Amygdala (tissue), 56 donors: ENCODE measurements at places on chromosomes 13 and 19.

DNA sequence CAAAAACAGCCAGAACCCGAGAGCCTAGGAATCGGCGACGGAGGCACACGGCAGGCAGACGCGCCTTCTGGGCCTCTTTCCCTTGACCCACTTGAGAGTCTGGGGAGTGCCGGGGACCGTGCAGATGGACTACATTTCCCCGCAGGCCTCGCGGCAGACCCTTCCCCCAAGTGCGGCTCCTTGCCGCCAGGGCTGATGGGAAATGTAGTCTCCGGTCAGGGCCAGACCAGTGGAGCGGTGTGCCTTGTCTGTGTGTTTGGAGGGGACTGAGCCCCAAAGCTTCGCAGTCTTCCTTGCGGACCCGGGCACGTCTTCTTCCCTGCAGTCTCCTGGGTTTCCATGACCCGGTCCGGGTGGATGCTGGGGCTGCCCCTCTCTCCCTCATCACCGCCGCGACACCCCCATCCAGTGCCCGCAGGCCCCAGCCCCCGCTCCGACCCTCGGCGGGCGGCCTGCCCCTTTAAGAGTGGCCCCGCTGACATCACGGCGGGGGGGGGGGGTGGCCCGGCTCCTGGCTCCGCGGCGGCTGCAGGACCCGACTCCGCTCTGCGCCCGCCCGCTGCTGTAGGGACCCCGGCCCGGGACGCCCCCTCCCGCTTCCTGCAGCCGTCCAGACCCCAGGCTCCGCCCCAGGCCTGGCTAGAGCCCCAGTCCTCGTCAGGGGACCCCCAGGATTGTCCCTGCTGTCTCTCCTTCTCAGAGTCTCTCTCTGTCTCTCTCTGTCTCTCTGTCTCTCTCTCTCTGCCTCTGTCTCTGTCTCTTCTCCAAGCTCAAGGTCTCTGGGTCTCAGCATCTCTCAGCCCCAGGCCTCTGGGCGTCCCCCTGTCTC, 758 bp upstream of the CACNG7 start:
- peak; percentile 67 for DNase-seq

GRCh38 chr13:71325556-71325955, 541.4 kb downstream of the DACH1 start:
- no peak for DNase-seq

GRCh38 chr13:35162420-35162819, 220.3 kb downstream of the NBEA start:
- no peak for DNase-seq

GRCh38 chr13:51950722-51951121, 60.5 kb downstream of the ATP7B start:
- no peak for DNase-seq

GRCh38 chr19:39097299-39097698, 13.1 kb downstream of the ACP7 start:
- no peak for DNase-seq

DNA sequence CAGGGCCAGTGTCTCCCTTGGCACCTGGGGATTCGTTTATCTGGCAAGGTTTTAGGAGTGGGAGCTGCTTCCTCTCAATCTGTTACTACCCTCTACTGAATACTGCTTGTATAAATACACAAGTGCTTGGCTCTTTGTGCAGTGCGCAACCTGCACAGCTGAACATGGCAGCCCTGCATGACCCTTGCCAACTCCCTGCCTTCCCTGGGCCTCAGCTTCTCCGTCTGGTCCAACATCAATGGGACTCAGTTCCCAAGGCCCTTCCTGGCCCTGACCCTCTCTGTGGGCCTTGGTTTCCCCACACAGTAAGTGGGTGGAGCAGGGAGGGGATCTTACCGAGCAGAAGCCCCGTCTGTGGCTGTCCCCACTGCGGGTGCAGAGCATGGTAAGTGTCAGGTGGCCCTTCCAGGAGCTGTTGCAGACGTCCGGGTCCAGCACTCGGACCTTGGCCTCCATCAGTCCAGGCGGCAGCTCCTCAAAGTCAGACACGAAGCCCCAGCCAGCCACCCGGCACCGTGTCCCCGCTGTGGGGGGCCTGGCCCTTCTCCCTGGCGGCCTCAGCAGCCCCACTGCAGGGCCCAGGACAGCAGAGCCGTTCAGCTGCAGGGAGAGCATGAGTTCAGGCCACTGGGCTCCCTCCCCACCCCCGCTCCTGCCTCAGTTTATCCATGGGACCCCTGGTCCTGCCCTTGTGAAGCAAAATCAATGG, 8.5 kb downstream of the PRSS57 start:
- DNase-seq = no peak

DNA sequence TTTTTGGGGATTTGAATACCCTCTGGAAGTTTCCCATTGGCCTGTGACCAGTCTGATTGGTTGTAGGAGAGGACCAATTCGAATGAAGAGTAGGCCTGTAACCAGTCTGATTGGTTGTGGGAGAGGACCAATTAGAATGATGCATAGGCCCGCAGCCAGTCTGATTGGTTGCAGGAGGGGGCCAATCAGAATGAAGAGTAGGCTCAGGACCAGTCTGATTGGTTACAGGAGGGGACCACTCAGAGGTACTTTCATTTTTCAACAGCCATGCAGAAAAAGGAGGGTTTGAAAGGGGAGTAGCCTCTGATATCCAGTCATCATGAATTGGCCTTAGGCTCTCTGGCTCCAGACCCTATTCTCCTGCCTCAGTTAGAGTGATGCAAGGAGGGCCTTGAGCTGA, 30.4 kb upstream of the SLC1A5 start:
- no peak for DNase-seq

DNA sequence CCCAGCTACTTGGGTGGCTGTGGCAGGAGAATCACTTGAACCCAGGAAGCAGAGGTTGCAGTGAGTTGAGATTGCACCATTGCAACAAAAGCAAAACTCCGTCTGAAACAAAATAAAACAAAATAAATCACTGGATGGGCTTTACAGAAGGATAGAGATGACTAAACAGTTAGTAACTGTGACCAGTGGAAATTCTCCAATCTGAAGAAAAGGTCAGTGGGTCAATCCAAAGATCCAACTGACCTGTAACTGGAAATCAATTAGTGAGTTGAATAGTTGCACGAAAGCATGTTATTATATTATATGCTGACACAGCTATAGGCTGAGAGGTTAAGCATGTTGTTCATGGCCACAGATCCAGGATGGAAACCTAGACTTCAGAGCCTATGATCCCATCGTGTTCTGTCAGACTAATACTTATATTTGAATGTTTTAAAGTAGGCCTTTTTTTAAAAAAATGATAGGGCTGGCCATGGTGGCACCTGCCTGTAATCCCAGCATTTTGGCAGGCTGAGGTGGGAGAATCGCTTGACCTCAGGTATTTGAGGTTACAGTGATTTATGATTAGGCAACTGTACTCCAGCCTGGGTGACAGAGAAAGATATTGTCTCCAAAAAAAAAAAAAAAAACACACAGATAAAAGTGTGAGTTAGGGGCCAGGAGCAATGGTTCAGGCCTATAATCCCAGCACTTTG, 1.4 kb downstream of the ECH1 start:
- DNase-seq = no peak

DNA sequence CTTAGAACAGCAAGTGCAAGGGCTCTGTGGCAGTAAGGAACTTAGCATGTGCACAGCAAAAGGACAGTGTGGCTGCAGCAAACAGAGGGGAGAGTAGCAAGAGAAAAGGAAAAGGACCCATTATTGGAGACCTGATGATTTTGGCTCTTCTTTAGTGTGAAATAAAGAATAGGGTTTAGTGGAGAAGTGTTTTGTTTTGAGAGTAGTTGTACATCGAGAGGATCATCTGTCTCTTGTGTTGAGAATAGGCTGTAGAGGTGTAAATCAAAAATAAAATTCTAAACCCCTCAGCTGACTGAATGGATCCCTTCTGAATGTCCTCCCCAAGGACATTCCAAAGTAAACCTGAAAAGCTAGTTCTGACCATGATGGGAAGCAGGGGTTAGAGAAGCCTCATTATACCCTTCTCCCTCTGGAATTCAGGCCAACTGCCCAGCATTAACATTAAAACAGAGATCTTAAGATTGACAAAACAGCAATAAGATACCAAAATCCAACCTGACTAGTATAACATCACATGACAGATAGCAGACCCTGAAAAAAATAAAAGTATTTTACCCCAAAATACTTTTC, 73.6 kb upstream of the OBI1 start:
- DNase-seq = no peak

GRCh38 chr13:36190771-36191170, 23.6 kb downstream of the SOHLH2 start:
- DNase-seq = no peak

- DNase-seq = no peak
Measured at GRCh38 chr13:27997904-27998522, 9.5 kb upstream of the URAD start.

GRCh38 chr19:16185768-16186123, 536 bp downstream of the FAM32A start:
- DNase-seq = no peak

GRCh38 chr13:103514619-103515018, 448.4 kb upstream of the SLC10A2 start:
- DNase-seq = no peak

DNA sequence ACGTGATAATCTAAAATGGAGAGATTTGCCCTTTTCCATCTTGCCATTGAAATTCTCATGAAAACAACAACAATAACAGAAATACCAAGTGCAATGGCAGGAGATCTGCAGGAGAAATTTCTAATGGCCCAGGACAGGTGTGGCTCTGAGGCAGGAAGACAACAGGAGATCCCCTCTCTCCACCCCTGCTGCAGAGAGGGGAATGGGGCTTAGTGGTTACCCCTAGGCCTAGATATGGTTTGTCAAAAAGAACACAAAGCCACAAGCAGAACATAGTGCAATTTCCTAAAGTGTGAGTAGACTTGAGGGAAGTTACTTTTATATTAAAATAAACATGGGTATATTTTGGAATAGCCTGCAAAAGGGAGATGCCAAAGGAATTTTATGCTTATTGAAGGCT, 369.5 kb downstream of the KCNRG start:
- no peak for DNase-seq

- no peak for DNase-seq
Measured at GRCh38 chr13:50617134-50617721, 226.3 kb downstream of the DLEU7 start.

DNA sequence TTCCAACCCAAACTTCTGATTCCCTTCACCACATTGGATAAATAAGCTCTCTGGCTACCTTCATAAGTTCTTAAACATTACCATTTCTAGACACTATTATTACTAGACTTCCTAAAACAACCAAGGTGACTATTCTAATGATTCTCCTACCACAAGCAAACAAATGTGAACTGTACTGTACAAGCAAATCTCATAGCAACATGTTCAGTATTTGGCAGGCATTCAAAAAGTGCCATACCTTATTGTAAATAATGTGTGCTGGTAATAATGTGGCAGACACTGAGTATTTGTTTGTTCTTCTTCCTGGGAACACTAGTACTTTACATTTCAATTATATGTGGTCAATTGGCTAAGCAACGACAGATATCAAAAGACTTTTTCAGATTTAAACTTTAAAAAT, 986.0 kb upstream of the SPRY2 start:
- no peak for DNase-seq

GRCh38 chr13:75299913-75300862, 181.8 kb downstream of the TBC1D4 start:
- no peak for DNase-seq

- no peak for DNase-seq
Measured at GRCh38 chr19:47545061-47545948, 27.6 kb downstream of the ZNF541 start.

GRCh38 chr19:6765738-6766356, 1.4 kb downstream of the SH2D3A start:
- no peak for DNase-seq

- no peak for DNase-seq
Measured at GRCh38 chr13:78764665-78765064, 105.7 kb upstream of the OBI1 start.

- DNase-seq = no peak
Measured at GRCh38 chr13:95138876-95139585, 162.2 kb downstream of the ABCC4 start.

GRCh38 chr13:112700291-112701060, 10.6 kb downstream of the ATP11A start:
- no peak for DNase-seq

GRCh38 chr19:13102666-13103580, at the start of gene LYL1:
LYL1 (minus strand) TSS chr19:13102858; CDS start chr19:13101171, 1,687 bp downstream.
- no peak for DNase-seq

GRCh38 chr13:111911754-111912452, 155.0 kb upstream of the SOX1 start:
- no peak for DNase-seq

GRCh38 chr13:95354680-95355487, 53.6 kb upstream of the ABCC4 start:
- DNase-seq = no peak

- DNase-seq = no peak
Measured at GRCh38 chr19:16338470-16339360, 14.1 kb downstream of the KLF2 start.

GRCh38 chr13:40875044-40875443, 85.6 kb downstream of the SLC25A15 start:
- no peak for DNase-seq

DNA sequence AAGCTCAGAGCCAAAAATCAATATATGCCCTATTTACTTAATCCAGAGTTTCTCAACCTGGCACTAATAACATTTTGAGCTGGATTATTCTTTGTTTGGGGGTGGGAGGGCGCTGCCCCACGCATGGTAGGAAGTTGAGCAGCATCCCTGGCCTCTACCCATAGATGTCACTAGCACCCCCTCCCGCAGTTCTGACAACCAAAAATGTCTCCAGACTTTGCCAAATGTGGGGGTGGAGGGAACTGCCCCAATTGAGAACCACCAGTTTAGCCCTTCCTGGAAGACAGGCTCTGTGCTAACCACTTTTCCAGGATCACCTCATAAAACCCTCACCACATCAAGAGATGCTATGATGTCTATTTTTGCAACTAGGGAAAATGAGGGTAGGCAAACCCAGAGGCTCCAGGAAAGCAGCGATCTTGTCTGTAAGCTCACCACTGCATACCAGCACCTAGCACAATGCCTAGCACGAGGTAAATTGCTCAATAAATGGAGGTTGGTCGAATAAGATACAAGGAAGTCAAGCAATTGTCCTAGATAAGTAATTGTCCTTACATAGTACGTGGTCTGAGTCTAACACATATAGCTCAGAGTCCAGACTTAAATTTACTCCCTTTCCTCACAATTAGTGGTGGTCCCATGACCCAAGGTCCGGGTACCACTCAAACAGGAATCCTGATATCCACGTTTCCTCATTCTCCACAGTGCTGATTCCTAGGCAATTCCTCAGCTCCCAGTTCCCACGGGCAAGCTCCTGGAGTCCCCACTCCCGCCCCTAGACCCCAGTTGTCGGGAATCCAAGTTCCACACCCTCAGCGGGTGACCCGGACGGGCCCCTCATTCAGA, 892 bp downstream of the TRIR start:
- no peak for DNase-seq
